Fibroblast of lung (primary cell): ENCODE measurements at places on chromosomes 4 and X.

- DNase-seq: no peak
Measured at GRCh38 chr4:81883530-81884450, 412.1 kb upstream of the RASGEF1B start.

DNA sequence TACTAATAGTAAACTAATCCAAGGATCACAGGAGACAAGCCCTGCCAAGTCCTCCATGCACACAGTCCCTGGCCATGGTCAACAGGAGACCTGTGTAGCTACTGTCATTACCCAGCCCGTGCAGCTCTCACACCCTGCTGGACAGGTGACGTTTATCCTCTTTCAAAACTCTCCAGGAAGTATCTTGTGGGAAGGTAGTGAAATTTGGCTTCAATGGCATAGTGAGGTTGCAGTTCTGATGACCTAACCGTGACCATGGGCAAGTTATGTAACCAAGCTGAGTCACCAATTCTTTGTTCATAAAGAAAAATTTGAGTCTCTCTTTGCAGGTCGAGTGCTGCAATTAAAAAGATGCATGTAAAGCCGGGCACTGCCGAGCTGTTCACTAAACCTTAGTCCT is 11.3 kb upstream of the SLC2A9 start:
- peak; percentile 86 for DNase-seq

DNA sequence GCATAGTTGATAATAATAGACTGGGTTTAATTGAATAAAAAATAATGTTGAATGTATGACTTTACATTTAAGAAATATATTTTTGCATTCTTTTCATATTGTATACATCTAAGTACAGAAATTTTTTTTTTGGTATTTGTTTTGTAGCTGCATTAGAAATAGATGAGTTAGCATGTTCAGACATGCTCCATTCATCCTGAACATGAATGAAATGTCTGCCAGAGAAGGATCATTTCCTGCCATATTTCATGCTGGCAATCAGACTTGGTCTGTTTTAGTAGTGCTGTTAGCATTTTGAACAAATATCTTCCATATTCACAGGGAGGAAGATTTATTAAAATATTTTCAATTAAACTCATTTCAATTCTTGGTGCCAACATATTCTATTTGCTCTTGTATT is 98.9 kb downstream of the FRMPD4 start:
- no peak for DNase-seq

DNA sequence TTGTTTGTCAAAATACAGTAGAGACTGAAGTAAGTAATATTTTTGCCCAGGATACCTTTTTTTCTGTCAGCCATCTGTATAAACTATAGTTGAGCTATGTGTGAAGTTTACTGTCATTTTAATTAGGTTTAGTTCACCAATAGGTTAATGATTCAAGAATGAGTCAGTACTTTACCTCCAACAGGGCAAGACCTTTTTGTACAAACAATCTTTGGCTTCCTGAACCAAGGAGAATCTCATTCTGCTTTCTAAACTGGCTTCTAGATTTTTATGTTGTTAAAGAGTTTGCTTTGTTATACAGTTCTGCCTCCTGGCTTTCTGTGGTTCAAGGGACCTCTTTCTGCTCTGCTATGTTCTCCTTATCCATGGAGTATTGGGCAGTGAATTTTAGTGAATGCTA is 412.0 kb upstream of the NR3C2 start:
- DNase-seq: no peak

DNA sequence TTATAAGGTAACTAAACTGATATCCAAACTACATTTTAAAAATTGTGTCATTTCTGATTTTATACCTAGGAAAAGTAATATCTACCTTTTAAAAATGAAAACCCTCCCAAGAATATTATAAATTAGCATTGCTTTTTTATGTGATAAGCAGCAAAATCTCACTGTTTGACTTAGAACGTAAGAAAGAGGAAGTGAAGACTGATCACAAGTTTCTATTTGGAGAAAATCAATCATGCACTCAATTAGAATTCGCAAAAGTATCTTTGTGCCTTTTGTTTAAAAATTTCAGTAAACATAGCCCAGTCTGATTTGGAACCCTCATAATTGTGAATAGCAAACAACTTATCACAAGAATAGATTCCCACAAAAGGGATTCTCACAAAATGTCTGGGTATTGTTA is 142.7 kb downstream of the TENM3 start:
- DNase-seq: no peak

DNA sequence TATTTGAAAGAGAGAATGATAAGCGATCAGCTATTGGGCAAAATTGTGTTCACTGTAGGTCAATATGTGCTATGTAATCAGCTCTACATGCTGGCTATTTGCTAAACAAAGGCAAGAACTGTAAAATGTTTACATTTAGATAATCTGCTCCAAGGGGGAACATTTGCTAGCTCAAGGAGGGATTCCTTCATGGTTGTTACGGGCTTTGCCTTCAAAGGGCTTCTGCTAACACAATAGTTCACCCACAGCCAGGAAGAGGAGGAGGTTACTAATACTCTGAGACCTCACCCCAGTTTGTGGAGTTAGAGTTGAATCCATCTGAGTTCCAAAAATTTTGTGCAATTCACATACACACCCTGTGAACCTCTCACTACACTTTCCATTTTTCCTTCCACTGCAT is 107.6 kb upstream of the BMP3 start:
- DNase-seq: no peak

GRCh38 chr4:149108626-149109025 is 666.4 kb upstream of the NR3C2 start:
- DNase-seq: peak; percentile 20

DNA sequence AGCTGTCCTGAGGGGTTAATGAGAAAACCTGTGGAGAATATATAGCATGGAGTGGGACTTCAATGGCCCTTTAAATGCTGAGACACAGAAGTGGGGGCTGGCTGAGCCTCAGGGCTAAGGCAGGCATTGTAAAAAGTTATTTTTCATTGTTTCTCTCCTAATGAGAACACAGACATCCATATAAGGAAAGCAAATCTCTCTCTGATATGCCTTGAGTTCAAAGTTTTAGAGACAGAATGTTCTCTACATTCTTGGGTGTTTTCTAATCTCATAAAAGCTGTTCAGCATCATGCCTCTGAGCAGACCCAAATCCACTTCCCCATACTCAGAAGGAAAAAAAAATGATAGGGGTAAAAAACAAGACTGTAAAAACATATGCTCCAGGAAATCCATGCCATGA is 16.8 kb upstream of the RAB40A start:
- DNase-seq: peak; percentile 36

DNA sequence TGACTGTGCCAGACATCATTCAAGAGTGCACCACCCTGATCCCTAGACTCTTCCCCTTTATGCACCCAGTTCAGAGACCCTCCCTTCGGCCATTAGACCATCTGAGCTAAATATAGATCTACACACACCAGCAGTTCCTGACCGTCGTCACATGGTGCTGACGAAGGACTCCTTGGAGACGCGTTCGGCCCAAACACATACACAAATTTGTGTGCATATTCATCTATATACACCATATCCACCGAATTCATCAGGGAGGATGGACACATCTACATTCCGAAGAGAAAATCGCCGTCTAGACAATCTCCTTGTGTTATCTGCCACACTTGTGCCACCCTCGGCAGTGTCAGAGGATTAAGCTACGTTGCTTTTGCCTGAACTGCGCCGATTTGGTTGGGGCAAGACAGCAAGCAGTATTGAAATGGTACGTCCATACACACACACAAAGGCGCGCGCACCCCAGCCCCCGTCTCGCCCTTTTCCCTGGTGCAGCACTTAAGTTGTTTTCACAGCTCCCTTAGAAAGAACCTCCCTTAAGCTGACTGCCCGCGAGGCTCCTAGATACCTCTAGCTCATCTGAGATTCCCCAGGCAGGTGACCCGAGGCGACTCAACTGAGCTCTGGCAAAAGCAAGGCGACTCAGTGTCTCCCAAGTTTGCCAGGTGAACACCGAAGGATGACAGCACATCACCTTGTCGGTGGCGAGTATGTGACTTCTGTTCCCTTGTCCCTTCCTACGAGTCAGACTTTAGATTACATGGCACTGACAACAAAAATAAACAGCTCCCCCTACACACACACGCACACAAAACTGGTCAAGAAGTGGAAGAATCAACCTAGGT is 1.0 kb downstream of the RASGEF1B start:
- DNase-seq: no peak

- no peak for DNase-seq
Measured at GRCh38 chr4:175874306-175874705, 62.2 kb upstream of the GPM6A start.

DNA sequence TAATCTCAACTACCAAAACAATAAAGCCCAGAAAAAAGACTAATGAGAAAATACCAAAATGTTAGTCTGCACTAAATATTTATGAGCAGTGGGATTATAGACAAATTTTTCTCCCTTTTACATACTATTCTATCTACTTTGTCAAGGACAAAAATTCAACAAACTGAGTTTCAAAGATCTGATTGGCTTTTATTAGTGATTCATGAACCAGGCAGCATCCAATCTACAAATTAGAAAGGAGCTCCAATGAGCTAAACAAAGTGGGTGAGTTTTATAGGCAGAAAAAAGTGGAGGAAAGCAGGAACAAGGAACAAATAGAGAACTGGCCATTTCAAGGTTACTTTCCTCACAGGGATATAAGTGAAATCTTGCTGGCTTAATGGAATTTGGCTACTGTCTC is 24.4 kb upstream of the SH3KBP1 start:
- DNase-seq: no peak

- DNase-seq: no peak
Measured at GRCh38 chr4:105837037-105837436, 58.2 kb upstream of the NPNT start.

DNA sequence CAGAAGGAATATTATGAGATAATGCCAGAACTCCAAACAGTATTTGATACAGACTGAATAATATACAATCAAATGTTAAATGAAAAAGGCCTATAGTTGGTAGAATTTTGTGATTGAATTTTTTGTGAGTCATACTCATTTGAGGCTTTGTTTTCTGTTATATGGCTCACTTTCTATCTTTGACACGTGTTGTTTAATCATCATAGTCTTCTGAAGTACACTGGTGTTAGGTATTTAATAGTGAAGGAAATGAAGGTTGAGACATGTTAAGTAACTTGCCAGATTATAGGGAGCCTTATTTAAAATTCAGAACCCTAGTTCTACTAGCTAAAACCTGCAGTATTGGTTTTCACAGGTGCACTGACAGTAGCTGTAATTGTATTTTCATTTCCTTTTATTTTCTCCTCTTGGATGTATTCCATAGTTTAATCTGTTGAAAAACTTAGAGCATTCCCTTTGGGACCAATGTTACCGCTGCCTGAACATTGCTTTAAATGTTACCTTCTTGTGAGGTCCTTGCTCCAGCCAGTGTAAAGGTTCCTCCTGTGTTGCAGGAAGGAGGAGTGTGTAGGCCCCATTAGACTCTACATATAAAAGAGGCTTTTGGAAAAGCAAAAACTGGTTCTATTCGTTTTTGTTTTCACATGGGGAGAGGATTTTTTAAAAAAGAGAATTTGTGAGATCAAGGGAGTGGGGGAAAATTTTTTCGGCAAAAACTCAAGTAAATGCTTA is 224.1 kb downstream of the ARHGAP10 start:
- no peak for DNase-seq

DNA sequence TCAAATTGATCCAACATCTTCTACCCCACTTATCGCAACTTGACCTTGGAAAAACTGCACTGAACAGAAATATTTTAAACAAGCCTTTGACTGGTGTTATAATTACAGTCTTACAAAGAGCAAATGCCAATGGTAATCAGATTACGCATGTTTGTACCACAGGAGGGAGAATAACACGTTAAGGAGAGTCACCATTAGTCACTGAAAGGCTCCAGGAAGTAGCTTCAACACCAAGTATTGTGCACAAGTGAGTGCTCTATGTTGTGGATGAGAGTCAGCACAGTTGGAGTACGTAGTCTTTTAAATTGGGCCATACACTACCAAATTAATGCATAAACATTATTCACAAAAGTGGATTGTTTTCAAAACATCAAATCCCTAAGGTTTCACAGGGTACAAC is 1081.5 kb upstream of the TENM3 start:
- peak; percentile 71 for DNase-seq

- DNase-seq: peak; percentile 11
Measured at GRCh38 chrX:116238567-116239255, 68.2 kb downstream of the AGTR2 start.

DNA sequence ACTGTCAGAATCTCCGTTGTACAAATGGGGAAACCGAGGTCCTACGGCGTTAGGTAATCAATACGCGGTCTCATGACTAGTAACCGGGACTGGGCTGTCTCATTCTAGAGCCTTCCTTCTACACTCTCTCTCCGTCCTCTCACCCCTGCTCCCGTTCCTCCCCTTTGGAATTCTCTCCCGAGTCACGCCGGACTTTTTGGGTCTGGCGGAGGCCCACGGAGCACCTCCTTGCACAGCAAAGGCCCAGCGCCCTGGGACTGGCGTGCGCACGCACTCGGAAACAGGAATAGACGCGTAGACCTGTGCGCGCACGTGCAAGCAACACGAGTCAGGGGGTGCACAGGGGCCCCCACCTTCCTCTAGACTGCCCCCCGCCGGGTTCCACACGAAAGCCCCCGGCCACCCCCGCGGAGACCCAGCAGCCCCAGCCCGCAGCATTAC is 361 bp downstream of the QDPR start:
- DNase-seq: peak; percentile 41

DNA sequence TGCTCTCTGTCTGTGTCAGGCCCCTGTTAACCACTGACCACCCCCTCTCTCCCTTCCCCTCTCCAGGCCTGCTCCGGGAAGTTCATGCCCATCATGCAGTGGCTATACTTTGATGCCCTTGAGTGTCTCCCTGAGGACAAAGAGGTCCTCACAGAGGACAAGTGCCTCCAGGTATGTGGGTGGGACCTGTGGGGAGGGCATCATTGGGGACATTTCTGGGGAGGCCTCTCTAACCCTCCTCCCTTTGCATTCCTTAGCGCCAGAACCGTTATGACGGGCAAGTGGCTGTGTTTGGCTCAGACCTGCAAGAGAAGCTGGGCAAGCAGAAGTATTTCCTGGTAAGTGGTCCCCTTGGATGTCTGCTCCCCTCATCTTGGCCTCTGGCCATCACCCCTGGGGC is 9.2 kb downstream of the UBA1 start:
- no peak for DNase-seq

DNA sequence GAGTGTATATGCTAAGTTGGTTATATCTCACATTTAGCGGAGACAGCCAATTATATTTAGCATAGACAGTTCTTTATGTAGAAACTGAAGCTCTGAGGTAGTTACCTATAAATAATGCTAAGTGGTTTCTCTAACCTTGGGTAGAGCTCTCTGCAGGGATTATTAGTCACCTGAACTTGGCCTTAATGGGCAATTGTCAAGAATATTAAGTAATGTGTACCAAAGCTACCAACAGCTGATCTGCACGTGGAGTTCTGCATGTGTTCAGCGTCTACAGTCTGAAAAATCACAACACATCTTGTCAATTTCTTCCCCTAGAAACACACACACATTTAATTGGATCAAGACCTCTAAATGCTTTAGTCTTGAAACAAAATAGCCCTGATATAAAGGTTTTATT is 740.6 kb upstream of the FAM241A start:
- no peak for DNase-seq

- DNase-seq: no peak
Measured at GRCh38 chrX:124679199-124679598, 332.8 kb downstream of the SH2D1A start.

GRCh38 chrX:121103381-121103780 is 56.0 kb downstream of the GLUD2 start:
- no peak for DNase-seq
